Activated naive CD4-positive, alpha-beta T cell (primary cell): ENCODE measurements at places on chromosomes 6 and 20.

- no peak for DNase-seq
These were observed 161.4 kb downstream of the FOXC1 start for GRCh38 chr6:1770968-1771723.

- DNase-seq: no peak
These were observed 4.0 kb downstream of the NTSR1 start for GRCh38 chr20:62712606-62713005.

- no peak for DNase-seq
These were observed 133.5 kb upstream of the CCDC28A start for GRCh38 chr6:138640028-138640427.

GRCh38 chr6:40901322-40902055 is 137.5 kb downstream of the UNC5CL start:
- DNase-seq: no peak

GRCh38 chr6:76706631-76707030 is 634.2 kb upstream of the IMPG1 start:
- no peak for DNase-seq

DNA sequence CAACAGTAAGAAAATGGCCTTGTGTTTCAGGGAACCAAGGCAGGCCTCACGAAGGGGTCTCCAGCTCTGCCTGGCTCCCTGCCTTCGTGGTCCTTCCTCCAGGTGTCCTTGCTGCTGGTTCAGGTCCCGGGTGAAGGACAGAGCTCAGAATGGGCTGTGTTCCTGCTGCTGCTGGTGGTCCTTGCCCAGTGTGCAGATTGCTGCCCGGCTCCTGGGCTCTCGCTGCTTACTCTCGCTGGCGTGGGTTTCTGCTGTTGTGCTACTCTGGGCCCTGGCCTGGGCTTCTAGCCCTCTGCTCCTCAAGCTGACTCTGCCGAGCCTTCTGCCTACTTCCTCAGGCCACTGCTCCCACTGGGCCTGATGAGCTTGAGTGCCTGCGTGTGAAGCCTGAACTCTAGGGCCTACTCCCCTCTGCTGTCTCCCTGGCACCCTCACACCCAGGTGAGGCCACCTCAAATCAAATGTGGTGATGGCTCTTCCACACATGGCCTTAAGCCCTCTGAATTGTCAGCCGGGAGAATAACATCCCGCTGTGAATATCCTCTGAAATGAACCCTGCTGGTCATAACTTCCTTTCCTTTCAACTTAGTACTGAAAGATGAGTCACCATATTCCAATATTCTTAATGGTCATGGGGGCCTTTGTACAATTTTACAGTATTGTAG is 171.6 kb downstream of the FOXC1 start:
- no peak for DNase-seq

GRCh38 chr6:130534627-130535026 is 168.8 kb downstream of the TMEM200A start:
- DNase-seq: no peak

GRCh38 chr6:159108426-159108985 is 60.7 kb upstream of the FNDC1 start:
- no peak for DNase-seq

- DNase-seq: no peak
These were observed 38.7 kb downstream of the DOK5 start for GRCh38 chr20:54514028-54514607.

DNA sequence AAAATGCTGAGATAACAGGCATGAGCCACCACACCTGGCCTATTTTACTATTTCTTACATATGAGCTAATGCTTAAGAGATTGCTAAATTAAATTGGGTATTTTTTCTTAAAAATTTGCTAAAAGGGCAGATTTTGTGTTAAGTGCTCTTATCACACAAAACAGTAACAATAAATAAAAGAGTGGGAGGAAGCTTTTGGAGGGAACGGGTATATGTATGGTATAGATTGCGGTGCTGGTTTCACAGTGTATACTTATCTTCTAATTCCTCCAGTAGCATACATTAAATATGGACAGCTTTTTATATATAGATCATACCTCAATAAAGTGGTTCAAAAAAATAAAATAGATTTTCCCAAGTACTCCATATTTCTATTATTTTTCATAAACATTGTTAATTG is 39.4 kb upstream of the FABP7 start:
- no peak for DNase-seq

GRCh38 chr6:159311618-159312017 is 142.4 kb downstream of the FNDC1 start:
- DNase-seq: no peak

DNA sequence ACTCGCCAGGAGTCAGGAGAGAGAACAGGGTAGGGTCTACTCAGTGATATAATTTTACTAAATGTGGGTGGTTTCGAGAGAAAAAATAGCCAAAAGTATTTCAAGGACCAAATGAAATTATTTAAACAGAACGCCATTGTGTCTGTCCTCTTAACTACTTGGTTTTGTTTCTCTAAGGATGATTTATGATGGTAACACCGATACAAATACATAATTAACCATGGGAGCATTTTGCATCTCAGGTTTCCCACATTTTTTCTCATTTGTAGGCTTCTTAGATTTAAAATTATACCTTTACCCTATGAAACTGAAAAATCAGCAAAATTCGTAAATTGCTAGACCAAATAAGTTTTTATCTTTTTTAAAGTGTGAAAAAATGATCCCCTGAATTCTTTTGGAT is 188.2 kb downstream of the ZFP64 start:
- DNase-seq: no peak

DNA sequence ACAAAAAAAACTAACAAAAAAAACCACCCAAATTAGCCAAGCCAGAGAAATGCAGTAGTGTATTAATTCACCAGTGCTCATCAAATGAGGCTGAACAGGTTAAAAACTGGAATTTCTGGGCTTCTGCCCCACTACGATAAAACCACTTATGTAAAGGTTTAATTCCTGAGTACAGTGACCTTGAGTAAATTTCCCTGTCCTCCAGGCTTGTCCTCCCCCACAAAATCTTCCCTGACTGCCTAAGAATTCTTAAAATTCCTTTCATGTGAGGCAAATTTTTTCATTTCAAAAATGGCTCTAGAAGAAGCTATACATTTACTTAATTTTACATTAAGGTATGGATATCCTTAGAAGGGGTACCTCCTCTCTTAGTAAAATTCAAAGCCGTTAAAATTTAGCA is 80.1 kb upstream of the ID4 start:
- no peak for DNase-seq

DNA sequence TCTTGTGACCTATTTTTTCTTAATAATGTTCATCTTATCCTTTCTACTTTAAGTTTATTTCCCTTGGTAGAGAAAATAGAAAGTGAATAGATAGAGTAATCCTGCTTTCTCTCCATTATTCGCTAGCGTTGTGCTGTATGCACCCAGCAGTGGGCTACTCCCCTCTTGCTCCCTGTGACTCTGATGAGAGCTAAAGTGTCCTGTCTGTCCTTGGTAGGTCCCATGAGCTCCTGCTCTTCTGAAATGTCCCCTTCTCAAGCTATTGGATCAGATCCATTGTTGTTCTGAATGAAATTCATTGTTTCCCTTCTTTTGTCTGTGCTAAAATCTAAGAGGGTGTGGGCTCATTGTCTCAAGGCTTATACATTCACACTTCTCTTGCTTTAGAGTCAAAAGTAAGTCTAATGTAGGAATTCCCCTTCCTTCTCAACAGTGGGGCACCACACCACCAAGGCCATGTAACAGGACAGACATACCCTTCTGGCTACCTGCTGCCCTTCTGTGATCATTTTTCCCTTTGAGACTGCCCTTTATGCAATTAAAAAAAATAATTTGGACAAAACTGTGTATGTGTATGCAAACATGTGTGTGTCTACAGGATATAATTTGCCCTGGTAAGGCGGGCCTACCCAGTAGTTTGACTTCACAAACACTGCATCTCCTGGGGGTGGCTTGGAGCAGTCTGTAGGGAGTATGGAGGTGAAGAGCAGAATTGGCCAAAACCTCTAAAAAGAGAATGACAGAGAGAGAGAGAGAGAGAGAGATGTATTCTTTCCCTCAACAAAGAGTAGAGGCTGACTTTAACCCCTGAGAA is 167.0 kb upstream of the MYLIP start:
- no peak for DNase-seq

GRCh38 chr6:89596484-89596883 is 42.1 kb downstream of the LYRM2 start:
- no peak for DNase-seq

- DNase-seq: no peak
These were observed 98.9 kb downstream of the PSMG4 start for GRCh38 chr6:3357678-3358077.

- DNase-seq: no peak
These were observed 70.5 kb upstream of the DUSP22 start for GRCh38 chr6:221531-222349.

- no peak for DNase-seq
These were observed 6.2 kb downstream of the SNTA1 start for GRCh38 chr20:33437141-33437911.

- no peak for DNase-seq
These were observed 111.2 kb downstream of the KCNQ5 start for GRCh38 chr6:72733045-72733444.

- no peak for DNase-seq
These were observed 341.0 kb downstream of the ARHGAP18 start for GRCh38 chr6:129368970-129369369.

DNA sequence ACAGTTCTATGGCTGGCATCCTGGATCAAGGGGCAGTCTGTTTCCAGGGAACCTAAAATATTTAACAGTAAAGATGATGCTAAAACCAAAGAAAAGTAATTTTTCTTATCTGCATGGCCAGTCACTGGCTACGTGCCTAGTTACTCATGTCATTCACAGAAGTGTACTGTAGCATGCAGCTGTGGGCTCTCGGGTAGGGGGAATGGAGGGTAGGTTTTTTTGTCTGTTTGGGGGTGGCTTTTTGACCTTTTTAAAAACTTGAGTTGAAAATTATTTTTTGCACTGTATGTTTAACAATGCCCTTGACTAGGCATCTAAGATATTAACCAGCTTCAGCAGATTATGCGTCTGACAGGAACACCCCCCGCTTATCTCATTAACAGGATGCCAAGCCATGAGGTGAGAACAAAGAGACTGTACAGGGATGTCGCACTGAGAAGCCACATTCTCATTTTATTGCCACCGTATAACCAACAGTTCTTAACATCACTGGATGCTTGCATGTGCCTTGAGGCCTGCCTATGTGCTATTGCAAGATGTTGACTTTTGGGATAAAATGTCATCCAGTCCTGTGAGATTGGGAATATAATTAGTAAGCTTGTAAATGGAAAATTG is 30.3 kb upstream of the MAPK13 start:
- DNase-seq: no peak

GRCh38 chr20:17511401-17511800 is 19.8 kb downstream of the BFSP1 start:
- no peak for DNase-seq

DNA sequence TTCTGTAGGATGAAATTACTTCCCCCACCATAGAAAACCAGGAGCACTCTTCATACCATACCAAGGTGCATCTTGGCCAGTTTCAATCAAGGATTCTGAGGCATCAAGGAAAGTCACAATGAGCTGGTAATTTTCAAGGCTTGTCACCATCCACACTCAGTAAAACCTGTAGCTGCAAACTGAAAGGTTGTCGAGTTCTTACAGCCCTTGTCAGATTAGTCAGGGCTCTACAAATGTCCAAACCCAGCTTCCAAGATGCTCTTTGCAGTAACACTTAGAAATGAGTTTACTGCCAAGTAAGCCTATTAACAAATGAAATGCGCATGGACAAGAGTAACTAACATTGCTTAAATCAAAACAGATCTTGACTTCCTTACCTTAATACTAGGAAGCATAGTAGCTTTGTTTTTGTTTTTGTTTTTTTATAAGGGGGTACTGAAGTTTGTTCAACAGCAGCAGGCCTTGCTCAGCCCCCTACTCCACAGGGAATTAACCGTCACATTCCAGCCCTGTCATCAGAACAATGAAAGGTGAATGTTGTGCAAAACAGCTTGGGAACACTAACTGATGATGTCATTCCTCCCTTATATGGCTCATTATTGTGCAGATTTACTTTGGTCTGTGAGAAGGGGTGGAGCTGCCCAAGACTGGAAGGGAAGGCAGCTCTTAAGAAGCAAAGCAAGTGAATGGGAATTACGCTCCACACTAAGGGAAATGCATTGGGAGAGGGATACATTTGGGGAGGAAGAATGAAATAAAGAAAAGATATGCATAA is 49.9 kb upstream of the TMEM30A start:
- no peak for DNase-seq

DNA sequence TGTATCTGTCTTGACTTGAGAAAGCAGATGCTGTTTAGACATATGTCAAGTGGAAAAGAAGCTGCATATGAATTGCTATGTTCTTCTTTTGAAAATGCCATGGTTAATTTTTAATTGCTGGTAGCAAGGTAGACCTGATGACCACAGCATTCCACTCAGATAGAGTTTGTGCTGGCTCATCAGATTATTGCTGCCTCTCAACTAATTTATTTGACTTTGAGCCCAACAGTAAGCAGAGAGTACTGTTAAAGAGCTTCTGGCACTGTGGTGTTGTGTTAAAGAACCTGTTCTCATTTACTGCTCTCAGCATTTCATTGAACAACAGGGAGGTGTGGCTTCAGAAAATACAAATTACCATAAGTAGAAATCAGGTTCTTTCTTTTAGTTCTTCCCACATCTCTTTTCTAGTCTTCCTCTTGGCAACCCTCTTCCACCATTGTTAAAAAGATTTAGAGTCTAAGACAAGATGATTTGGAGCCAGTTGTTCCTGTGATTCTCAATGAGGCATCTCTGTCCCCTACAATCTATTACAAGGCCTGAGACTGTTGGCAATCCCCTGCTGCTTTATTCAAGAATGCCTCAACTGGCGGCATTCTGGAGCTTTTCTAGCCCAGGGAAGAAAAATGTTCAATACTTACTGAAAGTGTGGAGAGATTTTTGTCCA is 967.6 kb upstream of the GJE1 start:
- DNase-seq: no peak

DNA sequence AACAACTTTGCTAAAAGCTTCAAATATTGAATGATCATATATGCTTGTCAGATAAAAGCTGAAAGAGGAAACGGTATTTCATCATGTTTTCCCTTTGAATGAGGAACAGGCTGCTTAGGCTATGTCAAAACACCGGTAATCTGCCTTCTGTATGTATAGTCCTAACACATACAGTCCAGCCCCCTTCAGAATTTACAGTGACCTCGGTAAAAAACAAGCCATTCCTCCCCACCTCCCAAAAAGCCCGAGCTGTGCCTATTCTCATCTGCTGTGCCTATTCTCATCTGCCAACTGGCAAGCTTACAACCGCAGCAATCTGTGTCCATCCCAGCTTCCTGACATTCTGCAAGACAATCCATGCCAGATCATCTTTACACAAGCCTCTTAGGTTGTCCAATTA is 26.8 kb upstream of the UBE2J1 start:
- no peak for DNase-seq

GRCh38 chr6:72704979-72705378 is 83.1 kb downstream of the KCNQ5 start:
- no peak for DNase-seq
